ENCODE measurements at places on chromosomes 6 and 20.

DNA sequence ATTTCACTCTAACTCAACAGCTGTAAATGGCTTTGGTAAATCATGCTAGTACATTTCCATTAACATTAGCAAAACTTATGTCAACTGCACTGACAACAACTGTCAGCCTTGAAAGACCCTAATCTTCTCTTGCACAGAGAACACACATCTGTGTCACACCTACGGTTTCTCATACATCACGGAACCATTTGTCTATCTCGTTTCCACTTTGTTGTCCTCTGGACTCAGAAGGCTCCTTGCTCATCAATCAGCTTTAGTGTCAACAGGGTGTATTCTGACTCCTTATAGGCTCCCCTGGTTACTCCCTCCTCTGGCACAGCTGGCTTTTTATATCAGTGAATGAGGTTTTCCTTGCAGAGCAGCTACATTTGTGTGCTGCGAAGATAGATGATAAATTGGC is 49.3 kb downstream of the CD83 start:
- no peak for DNase-seq

DNA sequence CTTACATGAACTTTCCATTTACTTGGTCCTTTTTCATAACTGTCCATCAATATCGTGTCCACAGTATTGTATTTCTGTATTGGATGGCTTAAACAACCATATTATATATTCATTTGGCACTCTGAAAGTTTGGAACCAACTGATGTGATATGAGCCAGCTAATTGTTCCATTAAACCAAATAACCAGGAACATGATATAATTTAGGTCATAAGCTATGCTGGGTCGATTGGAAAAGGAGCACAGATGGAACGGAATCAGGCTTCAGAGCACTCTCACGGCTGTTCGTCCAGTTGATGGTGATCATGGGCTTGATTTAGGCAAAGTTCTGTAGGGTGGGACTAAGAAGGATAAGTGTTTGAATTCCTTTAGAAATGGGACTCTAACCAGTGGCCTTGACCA is 142.7 kb downstream of the DNAH8 start:
- DNase-seq = no peak

- DNase-seq = no peak
Measured at GRCh38 chr6:19715167-19715551, 122.0 kb upstream of the ID4 start.

GRCh38 chr6:113809826-113810225 is 47.3 kb upstream of the MARCKS start:
- DNase-seq = no peak

- no peak for DNase-seq
Measured at GRCh38 chr20:3315136-3315535, 76.1 kb upstream of the SLC4A11 start.

DNA sequence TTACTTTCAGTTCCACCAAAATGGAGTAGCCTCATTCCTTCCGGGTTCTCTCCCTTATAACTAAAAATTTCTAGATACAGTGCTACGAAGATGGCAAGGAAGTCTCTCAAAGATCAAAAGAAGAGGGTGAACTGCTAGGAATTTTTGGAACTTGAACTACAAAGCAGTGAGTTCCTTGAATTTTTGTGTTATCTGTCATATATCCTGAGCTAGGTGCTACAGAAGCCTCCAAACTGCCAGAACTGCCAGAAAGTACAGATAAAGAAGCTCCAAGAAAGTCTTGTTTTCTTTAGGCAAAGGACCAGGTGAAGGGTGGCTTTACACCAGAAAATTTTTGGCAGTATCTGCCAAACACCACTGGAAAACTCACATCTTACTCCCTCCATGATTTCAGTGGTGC is 218.8 kb upstream of the FLRT3 start:
- DNase-seq = no peak

DNA sequence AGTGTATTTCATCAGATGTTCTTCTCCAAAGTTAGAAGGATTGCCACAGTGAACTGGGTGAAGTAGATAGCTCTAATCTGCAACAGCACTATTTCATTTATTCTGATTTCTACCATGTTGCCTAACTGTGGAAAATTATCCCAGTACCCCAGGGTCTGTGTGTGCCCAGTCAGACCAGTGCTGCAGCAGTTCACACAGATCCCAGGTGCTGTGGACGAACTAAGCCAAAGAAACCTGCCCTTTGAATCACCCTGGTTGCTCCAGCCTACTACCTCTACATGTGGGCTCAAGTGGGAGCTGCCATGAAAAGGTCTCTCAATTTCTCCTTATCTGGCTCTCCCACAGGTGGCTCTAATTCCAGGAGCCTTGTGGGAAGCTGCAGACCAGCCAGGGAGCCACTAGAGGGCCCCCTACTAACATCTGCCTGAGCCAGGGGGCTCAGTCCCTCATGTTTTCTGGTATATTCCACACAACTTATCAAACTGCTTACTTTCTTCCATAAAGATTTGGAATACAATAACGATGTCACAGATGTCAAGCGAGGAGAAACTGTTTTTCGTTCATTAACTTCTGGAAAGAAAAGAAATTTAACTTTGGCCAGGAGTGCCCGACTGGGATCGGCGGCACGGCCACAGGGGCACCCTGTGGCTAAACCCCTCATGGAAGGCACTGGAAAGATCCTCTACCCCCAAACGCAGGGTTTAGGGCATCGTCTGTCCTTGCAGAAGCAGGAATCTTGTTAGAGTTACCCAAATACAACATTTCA is 31.6 kb upstream of the LY86 start:
- DNase-seq = peak; percentile 36

DNA sequence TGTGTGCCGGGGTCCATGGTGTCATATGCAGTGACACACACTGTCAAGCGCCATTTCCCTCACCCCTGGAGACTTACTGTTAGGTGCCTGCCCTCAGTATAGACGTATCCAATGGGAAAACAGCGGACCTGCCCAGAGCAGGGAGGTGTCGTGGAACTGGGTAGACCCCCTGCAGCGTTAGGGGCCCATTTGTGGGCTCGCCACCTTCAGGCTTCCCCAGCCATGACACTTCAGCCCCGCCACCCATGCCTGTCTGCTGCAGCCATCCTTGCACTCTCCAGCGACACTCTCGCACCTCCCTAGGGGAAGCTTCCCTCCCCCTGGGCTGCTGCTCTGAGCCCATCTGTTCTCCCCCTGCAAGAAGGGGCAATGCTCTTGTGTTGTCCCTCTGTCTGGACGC is 43.2 kb downstream of the STK35 start:
- DNase-seq = no peak

GRCh38 chr6:120230008-120230407 is 880.4 kb upstream of the MAN1A1 start:
- DNase-seq = no peak

GRCh38 chr6:169204167-169204566 is 49.5 kb downstream of the THBS2 start:
- DNase-seq = no peak

DNA sequence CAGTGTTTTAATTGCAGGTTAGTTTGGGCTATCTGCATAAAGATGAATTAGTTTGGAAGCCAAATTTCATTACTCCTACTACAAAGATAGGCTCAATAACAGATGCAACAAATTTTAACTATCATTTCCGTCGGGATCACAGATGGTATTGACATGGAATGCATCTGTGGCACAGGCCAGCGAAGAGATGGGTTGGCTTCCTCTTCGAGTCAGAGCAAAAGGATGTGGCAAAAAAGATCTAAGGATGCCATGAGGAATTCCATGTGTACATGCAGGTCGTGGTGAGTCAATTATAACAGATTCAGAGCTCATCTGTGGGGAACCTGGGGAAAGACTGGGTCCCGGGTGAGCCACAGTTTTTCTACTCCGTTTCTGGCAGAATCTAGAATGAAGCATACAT is 83.0 kb upstream of the CITED2 start:
- DNase-seq = no peak

GRCh38 chr20:62549029-62549428 is 73.2 kb upstream of the GATA5 start:
- no peak for DNase-seq

Measured in NCI-H1436 (cell line).